ENCODE measurements at places on chromosomes 4 and X.

- H3K27me3 ChIP-seq = no peaks in the 10 kb centered on the region
- no peaks in the 10 kb centered on the region for H3K4me1 ChIP-seq
- H3K4me3 ChIP-seq = peak overlapping the region; percentile 62
- no peak for DNase-seq
- H3K36me3 ChIP-seq = no peaks in the 10 kb centered on the region
- peak overlapping the region; percentile 57 for H3K27ac ChIP-seq
These were observed 977 bp downstream of the MAGEE1 start for GRCh38 chrX:76428243-76429130.

DNA sequence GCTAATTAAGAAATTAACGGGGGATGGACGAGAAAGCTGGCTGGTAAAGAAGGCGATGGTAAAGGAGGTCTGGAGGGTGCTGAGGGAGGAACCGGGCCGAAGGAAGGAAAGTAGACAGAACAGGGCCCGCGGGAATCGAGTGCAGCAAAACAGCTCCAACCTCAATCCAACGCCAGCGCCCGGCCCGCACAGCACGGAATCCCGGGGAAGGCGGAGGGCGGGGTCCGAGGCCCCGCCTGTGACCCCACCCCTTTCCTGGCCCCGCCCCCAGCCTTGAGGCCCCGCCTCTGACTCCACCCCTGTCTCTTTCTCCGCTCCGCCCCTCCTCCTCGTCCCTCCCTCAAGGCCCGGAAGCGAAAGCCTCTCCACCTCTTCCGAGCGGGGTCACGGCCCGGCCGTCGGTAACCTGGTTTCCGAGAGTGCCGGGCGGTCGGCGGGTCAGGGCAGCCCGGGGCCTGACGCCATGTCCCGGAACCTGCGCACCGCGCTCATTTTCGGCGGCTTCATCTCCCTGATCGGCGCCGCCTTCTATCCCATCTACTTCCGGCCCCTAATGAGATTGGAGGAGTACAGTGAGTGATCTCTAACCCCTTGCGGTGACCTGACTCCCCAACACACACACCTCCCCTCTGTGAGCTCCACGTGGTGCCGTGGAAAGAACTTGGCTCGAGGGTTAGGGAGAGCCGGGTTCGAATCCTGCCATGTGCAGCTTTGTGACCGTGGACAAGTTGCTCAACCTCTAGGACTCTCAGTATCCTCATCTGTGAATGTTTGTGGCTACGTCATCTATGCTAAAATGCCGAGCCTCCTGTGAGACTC lies at the start of gene SMIM20:
TSS of gene SMIM20 (plus strand) at position 370 of the 819 bp plus-strand sequence. CDS start at position 464, 94 bp downstream.
- H3K36me3 ChIP-seq = no peaks in the 10 kb centered on the region
- H3K27me3 ChIP-seq = no peaks in the 10 kb centered on the region
- peak within 1 kb of the TSS; percentile 88 for H3K27ac ChIP-seq
- peak; percentile 93 for DNase-seq

DNA sequence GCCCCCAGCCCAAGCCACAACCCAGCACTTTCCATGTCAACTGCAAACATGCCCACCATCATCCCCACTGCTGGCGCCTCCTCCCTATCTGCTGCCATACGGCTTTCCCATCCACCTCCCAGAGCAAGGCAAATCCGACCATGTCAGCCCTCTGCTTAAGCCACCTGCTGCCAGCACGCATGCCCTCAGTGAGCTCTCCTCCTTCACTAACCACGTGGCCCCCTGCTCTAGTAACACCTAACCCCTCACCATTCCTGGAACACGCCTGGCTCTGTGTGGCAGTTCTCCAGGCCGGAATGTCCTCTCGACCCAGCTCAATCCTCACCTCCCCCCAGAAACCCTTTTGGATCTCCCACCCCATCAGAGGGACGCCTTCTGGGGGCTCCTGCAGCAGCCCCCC lies 17.4 kb downstream of the BCAP31 start:
- peaks cover 27% of the 10 kb centered on the region for H3K4me1 ChIP-seq
- H3K36me3 ChIP-seq = no peaks in the 10 kb centered on the region
- DNase-seq = no peak
- H3K27ac ChIP-seq = peak overlapping the region; percentile 88
- no peaks in the 10 kb centered on the region for H3K27me3 ChIP-seq

DNA sequence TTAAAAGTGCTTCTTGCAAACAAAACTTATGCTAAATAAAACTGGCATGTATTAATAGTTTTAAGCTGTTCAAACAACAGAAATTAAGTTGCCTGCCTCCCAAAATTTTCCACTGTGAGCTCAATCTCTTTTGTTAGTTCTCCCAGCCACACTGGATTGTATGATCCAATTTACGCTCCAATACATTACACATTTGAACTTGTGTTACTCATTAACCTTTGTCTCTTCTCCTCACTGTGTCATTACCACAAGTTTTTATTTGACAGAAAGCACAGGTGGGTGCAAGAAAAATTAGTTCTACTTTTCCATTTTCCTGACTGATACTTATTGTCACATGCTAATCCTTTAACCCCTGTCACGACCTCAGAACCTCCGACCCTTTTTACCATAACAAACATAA lies 55.5 kb downstream of the SHISA3 start:
- DNase-seq = no peak
- H3K27me3 ChIP-seq = no peaks in the 10 kb centered on the region
- no peaks in the 10 kb centered on the region for H3K36me3 ChIP-seq

Measured in gastrocnemius medialis (tissue), 4 donors.